ENCODE measurements at places on chromosomes 1 and 21. TPM values are rescaled to one million over a fixed set of nuclear protein-coding genes. Genes with fewer than 3 reads are reported as not detected.

DNA sequence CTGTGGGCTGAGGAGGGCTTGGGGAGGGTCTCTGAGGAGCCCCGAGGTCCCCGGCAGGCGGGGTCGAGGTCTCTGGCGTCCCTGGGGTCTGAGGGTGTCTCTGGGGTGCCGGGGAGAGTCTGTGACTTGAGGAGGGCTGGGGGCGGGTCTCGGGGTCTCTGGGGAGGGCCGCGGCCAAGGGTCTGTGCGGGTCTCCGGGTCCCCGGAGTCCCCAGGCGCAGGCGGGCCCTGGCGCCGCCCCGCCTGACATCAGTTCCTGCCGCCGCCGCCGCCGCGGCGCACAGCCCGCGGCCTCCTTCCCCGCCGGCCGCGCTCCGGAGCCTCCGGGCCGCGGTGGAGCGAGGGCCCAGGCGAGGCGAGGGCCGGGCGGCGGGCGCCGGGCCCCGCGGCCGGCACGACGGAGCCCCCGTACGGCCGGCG lies at the start of gene PLEKHM2:
PLEKHM2 (plus strand) TSS at position 279 of the 420 bp plus-strand sequence. CDS start 239 bp downstream, outside the sequence.
- DNase-seq, result no peak

GRCh38 chr1:199706826-199707606 lies 320.5 kb upstream of the NR5A2 start:
- DNase-seq, result no peak

DNA sequence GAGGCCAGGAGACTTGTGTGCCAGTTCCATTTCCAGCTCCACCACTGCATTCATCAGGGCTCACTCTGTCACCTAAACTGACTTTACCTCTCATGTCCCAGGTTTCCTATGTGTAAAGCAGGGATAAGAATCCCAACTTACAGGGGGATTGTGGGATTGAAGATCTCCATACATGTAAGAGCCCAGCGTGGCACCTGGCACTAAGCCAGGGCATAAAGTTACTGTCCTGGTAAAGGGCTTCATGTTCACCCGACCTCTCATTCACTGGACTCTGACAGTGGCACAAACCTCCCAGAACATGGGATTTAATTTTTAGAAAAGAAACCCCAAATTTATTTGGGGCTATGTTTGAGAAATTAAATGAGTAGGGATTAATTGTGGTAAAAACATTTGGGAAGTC lies 8.9 kb upstream of the IGFN1 start:
- no peak for DNase-seq

DNA sequence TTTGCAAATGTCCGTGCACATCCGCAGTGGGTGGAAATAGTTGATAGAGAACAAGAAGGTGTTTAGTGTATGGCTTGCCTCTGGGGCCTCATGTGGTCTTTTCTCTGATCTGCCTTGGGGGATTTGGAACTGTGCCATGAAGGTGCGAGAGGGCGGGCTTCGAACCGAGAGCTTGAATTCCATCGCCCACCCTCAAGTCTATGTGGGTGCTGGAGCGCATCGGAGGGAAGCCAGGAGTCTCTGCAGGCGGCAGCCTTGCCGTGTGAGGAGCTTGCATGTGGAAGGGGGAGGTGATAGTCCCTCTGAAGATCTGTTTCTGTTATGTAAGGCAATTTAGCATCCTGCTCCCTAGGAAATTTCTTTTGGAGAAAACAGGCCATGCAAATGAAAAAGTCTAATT lies 119.6 kb downstream of the HUNK start:
- no peak for DNase-seq

DNA sequence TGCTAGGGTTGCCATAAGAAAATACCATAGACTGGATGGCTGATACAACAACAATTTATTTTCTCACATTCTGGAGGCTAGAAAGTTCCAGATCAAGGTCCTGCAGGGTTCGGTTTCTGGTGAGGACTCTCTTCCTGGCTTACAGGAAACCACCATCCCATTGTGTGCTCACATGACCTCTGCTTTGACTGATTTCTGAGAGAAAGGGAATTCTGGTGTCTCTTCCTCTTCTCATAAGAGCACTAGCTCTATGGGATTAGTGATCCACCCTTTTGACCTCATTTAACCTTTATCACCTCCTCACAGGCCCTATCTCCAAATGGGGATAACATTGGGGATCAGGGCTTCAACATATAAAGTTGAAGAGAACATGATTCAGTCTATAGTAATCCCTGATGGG lies 47.5 kb downstream of the MRPL39 start:
- DNase-seq, result no peak

DNA sequence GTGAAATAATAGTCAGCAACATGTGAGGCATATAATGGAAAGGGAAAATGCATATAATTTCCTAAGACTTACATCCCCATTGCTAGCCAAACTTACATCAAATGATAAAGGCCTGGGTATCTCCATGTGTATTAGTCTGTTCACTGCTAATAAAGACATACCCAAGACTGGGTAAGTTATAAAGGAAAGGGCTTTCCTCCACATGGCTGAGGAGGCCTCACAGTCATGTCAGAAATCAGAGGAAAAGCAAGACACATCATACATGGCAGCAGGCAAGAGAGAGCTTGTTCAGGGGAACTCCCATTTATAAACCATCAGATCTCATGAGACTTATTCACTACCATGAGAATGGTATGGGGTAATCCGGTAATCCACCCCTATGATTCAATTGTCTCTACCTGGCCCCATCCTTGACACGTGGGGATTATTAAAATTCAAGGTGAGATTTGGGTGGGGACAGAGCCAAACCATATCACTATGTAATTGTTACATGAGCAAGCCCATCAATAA lies 161.5 kb upstream of the SAMSN1 start:
- DNase-seq, result no peak

DNA sequence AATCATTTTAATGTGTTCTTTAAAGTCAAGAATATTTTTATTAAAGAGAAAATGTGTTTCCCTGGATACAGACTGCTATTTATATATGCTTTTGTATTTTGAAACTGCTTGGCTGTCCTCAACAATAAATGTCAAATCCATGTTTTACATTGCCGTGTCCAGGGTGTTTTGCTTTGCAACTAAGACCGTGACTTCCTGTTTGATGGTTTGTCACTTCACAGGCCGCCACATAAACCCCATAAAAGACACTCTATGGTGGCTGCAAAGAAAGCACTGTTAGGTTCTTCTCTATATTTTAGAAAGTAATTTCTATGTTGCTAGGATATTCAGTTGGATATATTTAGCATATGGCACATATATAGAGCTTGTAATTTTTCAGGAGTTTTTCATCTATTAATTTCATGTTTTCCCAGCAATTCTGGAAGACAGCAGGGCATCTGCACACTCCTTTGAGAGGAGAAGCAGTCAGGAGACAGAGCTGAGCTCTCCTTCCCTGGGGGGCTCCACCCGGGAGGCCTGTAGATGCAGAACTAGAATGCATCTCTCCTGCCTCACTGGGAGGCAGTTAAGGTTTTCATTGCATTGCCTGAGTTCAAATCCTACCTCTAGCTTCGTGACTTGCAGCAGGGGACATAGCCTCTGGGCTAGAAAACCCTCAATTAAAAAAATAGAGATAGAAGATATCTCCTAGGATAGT lies 33.1 kb downstream of the PRDM2 start:
- no peak for DNase-seq

DNA sequence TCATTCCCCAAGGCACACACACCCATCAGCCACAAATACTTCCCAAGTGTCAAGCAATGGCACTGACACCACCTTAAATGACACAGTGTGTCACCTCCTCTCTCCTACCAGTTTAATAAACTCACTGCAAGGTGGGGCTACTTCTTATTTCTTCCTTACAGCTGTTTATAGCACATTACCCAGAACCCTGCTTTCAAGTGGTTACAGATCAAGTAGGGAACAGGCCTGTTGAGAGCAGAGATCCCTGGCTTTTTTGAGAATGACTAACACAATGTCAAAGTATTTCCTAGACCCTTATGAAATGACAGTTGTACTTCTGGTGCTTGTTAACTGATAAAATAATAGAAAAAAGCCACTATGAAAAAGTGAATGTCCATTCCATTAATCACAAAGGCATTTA lies 19.8 kb downstream of the ZBTB17 start:
- no peak for DNase-seq

DNA sequence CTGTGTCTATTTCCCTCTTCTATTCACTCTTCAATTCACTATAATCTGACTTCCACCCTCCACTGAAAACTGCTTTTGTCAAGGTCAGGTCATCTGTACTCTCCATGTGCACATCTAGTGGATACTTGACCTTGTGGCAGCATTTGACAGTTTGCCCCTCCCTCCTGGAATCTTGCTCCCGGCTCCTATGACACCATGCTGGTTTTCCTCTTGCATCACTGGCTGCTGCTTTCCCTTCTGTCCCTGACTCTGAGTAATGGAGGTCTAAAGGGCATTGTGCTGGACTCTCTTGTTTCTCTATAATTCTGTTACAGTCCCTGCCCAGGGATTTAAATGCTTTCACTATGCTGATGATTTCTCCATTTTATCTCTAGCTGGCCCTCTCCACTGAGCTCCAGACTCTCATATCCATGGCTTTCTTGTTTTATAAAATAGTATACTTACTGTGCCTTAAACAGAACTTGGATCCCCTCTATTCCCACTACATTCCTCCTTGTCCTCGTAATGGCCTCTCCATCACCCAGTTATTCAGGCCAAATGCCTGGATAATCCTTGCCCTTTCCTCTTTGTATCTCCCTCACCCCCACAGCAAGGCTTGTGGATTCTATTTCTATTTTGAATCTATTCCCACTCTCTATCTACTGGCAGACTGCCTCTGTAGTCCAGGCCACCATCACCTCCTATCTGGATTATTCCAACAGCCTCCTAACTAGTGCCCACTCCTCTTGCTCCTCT lies 36.8 kb upstream of the PODN start:
- DNase-seq, result no peak

DNA sequence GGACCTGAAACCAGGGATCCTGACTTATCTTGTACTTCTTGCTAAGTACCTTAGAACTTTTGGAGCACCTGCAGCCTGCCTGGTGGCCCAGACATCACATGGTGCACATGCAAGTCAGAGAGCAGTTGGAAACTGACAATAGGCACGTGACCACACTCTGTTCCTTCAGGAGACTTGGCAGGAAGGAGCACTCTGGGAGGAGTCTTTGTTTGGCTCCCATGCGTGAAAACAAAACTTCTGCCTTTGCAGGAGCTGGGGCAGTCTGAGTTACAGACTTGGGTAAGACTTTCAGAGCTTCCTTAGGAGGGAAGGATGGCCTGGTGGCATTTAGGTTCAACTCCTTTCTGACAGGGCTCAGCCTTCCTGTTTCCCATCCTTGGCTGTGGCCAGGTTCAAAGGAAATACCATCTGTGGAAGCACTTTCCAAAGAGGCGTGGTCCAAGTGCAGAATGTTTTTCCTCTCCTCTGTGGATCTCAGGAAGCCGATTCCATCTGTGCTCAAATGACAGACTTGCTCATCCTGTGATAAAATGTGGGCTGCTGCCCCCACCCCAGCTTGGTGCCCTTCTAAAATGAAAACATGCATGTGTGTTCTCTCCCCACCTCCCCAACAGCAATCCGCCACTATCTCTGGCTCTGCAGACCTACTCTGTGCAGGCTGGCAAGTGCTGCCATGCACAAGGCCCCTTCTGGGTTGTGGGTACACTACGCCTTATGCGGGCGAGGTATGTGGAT lies 14.1 kb upstream of the ZNF436 start:
- DNase-seq, result no peak

DNA sequence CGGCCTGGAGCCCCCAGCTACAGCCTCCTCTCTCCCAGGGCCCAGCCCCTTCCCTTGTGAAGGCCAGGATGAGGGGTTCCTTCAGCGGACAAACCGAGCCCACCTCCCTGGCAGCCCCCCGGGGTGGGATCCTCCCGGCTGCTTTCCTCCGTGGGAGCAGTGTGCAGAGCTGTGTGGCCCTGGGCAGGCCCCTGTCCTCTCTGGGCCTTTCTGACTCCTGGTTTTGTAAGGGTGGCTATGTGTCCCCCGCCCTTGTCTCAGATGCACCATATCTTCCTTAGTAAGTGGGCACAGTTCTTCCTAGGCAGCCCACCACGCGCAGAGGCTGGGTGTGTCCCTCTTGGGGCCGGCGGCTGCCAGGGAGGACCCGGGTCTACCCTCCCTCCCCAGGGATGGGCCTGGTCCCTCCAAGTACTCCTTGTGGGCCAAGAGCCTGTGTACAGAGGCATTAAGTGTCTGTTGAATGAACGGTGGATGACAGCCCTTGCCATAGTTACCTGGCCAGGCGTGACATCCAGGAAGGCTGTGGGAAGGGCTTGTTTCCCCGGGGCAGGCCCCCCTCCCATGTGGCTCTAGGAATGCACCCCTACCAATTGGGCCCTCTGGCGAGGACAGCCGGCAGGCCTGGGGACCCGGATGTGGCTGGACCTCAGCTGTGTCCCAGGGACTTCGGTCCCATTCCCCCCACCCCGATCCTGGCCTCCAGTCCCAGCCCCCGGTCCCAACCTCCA lies 3.8 kb downstream of the SMIM1 start:
- no peak for DNase-seq

DNA sequence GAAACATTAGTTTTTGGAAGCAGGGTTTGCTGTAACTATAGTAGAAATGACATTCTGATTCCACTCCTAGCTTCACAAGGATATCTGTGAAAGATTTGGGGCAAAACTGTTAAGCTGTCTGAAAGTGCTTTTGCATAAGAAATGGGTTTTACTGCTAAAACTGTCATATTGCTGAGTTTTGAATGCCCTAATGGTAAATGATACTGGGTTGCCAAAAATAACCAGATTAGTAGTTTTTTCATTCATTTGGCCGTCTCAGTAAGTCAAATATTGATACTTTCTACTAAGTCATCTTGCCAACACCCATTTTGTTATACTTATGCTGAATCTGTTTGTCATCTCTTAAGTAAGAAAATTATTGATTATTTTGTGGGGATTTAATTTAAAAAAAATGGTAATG lies 399 bp upstream of the PTPRC start:
- no peak for DNase-seq

DNA sequence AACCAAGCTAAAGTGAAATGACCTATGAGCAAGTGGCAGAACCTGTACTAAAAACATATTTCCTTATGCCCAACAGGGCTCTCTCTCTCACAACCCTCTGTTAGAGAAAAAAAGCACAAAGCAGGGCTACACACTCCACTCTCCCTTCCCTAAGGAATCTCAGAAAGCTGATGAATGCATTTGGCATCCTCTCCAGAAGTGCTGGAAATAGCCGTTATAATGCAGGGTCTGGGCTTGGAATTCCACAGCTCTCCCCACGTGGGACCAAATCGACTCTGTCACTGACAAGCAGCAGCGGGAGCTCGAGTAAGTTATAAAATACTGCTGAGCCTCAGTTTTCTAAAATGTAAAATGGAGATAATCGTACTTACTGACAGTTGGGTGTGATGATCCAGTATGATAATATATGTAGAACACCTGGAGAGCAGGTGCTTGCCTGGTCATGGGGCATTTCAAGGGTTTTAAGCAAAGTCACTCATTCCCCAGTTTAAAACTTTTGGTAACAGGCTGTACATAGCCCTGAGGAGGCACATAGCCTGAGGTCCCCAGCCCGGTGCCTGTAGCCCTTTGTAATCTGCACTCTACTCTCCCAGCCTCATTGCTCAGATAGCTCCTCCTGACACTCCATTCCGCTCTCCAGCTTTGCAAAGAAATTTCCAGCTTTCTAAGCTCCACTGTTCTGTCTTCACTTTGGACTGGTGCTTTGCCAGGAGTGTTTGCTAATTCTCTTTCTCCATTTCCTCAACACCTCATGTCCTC lies 175.6 kb upstream of the DAB1 start:
- DNase-seq, result no peak

RGSL1 gene
- not detected for total RNA-seq

GALE gene
- total RNA-seq, result 55.4 TPM

C1QA gene
- total RNA-seq, result not detected
